Naive thymus-derived CD8-positive, alpha-beta T cell (primary cell): ENCODE measurements at places on chromosomes 4 and X. TPM values are rescaled to one million over a fixed set of nuclear protein-coding genes. Genes with fewer than 3 reads are reported as not detected.

PLK4 gene
- total RNA-seq = 2.2 TPM

STBD1 gene
- 0.49 TPM for total RNA-seq

NHS gene
- total RNA-seq = not detected

MAGEB1 gene
- total RNA-seq = not detected

DCAF12L1 gene
- total RNA-seq = not detected

CENPVL1 gene
- not detected for total RNA-seq

SHROOM3 gene
- total RNA-seq = not detected

P2RY8 gene
- total RNA-seq = 131 TPM

OGT gene
- total RNA-seq = 675 TPM

UCP1 gene
- not detected for total RNA-seq

STOX2 gene
- not detected for total RNA-seq

ANOS1 gene
- total RNA-seq = not detected

CXCR3 gene
- 10.4 TPM for total RNA-seq

F11 gene
- not detected for total RNA-seq

RAB33A gene
- total RNA-seq = 14.5 TPM

DDIT4L gene
- total RNA-seq = not detected

NHSL2 gene
- 0.81 TPM for total RNA-seq

PRDM5 gene
- 3.5 TPM for total RNA-seq

PDHA1 gene
- total RNA-seq = 130 TPM

PPEF2 gene
- 1.6 TPM for total RNA-seq

TRIML2 gene
- not detected for total RNA-seq

MAGEA12 gene
- total RNA-seq = not detected

APLN gene
- total RNA-seq = not detected

AMER1 gene
- 6.5 TPM for total RNA-seq

PDGFC gene
- not detected for total RNA-seq

ANK2 gene
- not detected for total RNA-seq

DKK2 gene
- total RNA-seq = not detected

MAGEA2B gene
- total RNA-seq = not detected

ITM2A gene
- 69.7 TPM for total RNA-seq

RIPPLY1 gene
- total RNA-seq = not detected

PCDH7 gene
- not detected for total RNA-seq

N4BP2 gene
- total RNA-seq = 14.8 TPM

IL1RAPL2 gene
- not detected for total RNA-seq

POF1B gene
- not detected for total RNA-seq

WDFY3 gene
- 1.0 TPM for total RNA-seq

USP17L10 gene
- not detected for total RNA-seq

MAPK10 gene
- not detected for total RNA-seq

PPP2R2C gene
- not detected for total RNA-seq

PALLD gene
- 0.08 TPM for total RNA-seq

NRK gene
- total RNA-seq = not detected

MAGEA6 gene
- not detected for total RNA-seq

RS1 gene
- not detected for total RNA-seq

JCHAIN gene
- total RNA-seq = 4.7 TPM

CFP gene
- 19.5 TPM for total RNA-seq

RAB41 gene
- total RNA-seq = not detected

NAP1L5 gene
- total RNA-seq = 1.4 TPM

CSAG1 gene
- not detected for total RNA-seq

SLC10A4 gene
- not detected for total RNA-seq

PDLIM3 gene
- total RNA-seq = not detected
